Left renal cortex interstitium (tissue), 4 donors: ENCODE measurements at places on chromosomes 6 and 20. TPM values are rescaled to one million over a fixed set of nuclear protein-coding genes. Genes with fewer than 3 reads are reported as not detected.

Gene IL20RA
- polyA plus RNA-seq, result 1.6 TPM

Gene CTAGE9
- 0.40 TPM for polyA plus RNA-seq

Gene RGS17
- polyA plus RNA-seq, result 3.2 TPM

Gene SEMG1
- not detected for polyA plus RNA-seq

Gene DEFB132
- polyA plus RNA-seq, result not detected

Gene IMPG1
- polyA plus RNA-seq, result 3.3 TPM

Gene MAP7
- polyA plus RNA-seq, result 38.8 TPM

Gene SIRPB2
- 0.43 TPM for polyA plus RNA-seq

Gene LHFPL5
- polyA plus RNA-seq, result not detected

Gene RAB23
- 44.5 TPM for polyA plus RNA-seq

Gene FERMT1
- polyA plus RNA-seq, result 4.5 TPM

- no peak for DNase-seq
These were observed 277.9 kb upstream of the IRAK1BP1 start for GRCh38 chr6:78589436-78589835.

DNA sequence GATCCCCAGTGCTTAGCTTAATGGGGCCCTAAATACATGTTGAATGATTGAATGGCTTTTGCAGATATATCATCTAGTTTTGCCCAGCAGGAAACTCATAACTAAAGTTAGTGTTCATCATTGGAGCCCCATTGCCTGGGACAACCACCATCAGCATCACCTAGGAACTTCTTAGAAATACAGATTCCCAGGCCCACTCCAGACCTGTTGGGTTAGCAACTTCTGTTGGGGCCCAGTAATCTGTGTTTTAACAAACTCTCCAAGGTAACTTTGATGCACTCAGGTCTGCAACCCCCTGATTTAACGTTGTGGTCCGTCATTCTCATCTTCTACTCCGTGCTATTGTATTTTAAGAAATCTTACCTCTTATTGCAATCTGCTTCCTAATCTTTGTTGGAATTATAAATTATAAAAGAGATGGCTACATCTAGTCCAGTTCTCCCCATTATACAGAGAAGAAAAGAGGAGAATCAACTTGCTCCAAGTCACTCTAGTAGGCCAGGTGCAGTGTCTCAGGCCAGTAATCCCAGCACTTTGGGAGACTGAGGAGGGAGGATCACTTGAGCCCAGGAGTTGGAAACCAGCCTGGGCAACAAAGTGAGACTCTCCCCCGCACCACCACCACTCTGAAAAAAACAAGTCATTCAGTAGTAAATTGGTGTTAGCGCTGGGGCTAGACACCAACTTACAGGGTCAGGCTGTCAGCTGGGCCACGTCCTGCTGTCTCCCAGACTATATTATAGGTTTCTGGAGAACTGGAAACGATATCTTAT, 13.7 kb downstream of the FOXP4 start:
- DNase-seq, result no peak

DNA sequence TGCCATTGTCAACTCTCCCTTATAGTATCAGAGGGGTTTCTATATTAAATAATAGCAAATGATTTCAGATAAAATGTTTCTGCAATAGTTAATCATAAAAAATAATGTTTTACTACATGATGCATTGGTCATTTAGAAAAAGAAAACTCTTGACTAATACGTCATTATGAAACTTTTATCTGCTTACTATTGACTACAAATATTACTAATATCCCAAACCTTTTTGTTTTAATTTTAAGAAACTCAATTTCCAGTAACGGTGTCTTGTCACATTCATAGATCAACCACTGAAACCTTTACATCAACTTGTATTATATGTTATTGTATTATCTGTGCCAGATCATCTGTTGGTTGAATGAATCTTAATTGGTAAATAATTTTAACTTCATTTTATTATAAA, 482.9 kb upstream of the SLC35B3 start:
- DNase-seq, result no peak

DNA sequence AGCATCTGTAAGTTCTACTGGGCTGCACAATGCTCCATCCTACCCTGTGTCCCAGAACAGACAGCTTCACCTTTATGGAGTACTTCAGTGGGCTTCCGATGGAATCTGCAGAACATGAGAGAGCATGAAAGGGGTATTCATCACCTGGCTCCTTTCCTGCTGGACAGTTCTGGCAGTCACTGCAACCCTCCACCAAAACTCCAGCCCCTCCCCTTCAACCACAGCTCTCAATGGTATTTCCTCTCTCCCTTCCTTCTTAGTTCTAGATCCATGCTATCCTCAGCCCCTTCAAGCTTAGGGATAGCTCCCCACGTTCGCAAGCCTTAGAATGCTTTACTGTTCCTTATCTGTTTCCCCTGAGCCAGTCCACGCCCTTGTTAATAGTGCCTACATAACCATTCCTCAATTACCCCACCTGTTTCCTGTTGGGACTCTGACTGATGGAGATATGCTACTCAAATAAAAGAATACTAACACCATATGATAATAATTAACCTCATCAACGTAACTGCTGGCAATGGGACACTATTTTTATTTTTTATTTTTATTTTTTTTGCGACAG, 26.8 kb downstream of the TRAM2 start:
- no peak for DNase-seq

- no peak for DNase-seq
These were observed 35.6 kb downstream of the RIOK1 start for GRCh38 chr6:7424967-7425807.

GRCh38 chr6:159422041-159422984, 253.1 kb downstream of the FNDC1 start:
- DNase-seq, result no peak

DNA sequence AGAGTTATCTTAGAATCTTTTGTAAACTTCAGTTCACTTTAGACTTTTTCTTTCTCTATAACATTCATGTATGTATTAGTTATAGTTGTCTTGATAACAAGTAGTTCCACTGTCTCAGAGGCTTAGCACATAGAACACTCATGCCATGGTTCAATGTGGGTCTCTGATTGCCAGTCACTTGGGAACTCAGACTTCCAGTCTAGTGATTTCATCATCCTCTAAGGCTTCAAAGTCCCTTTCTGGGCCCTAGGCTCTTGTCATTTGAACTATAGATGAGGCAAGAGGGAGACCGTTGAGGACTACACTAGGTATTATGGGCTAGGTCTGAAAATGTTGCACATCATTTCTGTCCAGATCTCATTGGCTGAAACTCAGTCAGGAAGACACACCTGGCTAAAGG, 8.4 kb upstream of the EEF1E1 start:
- no peak for DNase-seq

DNA sequence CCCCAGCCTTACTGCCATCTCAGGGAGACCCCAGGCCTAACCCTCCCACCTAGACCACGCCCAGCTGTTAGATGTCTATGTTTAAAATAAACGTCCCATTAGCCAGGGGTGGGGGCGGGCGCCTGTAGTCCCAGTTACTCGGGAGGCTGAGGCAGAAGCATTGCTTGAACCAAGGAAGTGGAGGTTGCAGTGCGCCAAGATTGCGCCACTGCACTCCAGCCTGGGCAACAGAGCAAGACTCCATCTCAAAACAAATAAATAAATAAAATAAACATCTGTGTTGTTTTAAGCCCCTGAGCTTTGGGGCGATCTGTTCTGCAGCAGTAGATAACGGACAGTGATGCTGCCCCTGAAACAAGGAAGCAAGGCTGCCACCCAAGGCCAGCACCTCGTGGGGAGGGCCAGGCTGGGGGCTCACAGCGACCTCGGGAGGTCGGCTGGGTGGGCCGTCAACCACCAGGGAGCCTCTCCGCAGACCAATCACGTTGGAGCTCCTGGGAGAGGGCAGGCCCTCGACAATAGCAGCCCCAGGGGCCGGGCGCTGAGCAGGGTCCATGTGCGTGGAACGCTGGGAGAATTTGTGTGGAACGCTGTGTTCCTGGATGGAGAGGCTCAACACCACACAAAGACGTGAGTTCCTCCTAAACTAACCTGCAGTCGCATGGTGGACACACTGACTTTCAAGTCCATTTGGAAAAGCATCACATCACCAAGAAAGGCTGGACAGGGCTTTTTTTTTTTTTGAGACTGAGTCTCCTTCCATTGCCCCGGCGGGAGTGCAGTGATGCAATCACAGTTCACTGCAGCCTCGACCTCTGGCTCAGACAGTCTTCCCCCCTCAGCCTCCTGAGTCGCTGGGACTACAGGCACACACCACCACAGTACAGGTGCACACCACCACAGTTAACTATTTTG, 1.0 kb upstream of the HELZ2 start:
- DNase-seq, result no peak

DNA sequence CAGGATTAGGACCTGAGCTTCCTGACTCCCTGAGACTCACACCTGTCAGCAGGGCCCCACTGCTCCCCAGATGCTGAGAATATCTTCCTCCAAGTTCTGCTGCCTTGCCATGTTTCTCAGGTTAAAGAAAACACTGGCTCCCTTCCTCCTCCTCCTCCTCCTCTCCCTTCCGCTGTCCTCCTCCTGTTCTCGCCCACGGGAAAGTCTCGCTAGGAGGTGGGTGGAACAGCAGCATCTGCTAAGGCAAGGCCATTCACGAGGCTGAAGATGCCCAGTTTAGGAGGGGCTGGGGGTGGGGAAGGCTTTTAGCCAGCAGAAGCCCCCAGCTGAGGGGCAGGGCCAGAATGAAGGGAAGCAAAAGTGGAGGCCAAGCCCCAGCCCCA, 23.8 kb downstream of the KCNK15 start:
- DNase-seq, result no peak

DNA sequence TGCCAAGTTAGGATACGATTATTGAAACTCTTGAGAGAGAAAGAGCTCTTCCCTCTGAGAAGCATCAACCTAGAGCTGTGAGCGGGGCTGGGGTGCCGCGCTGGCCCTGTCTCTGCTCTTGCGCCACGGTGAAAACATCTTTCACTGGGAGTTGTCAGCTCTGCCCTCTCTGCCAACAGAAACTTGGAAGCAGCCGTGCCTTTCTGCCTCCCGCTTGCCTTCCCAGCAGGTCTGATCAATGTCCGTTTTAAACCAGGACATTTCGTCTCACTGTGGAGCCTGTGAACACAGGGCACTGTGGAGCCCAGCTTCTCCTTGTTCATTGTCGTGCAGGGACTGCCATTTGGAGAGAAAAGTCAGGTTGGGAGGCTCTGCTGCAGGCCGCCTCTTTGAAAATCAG, 249.2 kb upstream of the PMEPA1 start:
- DNase-seq, result no peak

DNA sequence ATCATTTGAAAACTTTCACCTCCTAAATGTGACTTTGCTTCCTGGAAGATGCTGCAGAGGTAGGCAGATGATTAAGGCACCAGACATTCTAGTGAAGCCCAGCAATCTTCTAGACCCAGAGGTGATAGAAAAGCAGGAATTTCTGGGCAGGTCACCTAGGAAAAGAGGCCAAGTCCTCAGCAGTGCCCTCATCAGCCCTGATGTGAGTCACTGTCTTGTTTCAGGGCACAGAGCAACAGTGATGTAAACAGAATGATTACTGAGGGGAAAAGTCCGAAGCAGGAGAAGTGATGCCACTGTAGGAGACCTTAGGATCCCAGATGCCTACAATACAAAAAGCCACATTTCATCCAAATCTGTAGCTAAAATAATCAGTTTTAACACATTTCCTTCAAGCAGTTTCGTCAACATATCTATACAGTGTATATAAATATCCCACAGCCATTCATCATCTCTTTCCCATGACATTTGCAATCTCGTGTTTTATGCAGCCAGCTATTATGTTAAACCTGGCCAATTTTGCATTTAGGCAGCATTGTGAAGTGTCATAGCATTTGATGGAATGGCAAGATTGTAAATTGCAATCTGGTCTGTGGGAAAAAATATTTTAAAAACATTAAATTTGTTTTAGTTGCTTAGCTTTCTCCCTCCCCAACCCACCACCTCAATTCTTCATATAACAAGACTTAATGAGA, 401.2 kb upstream of the RNF217 start:
- DNase-seq, result no peak

- DNase-seq, result no peak
These were observed 136.7 kb downstream of the MAP3K4 start for GRCh38 chr6:161128230-161128629.

DNA sequence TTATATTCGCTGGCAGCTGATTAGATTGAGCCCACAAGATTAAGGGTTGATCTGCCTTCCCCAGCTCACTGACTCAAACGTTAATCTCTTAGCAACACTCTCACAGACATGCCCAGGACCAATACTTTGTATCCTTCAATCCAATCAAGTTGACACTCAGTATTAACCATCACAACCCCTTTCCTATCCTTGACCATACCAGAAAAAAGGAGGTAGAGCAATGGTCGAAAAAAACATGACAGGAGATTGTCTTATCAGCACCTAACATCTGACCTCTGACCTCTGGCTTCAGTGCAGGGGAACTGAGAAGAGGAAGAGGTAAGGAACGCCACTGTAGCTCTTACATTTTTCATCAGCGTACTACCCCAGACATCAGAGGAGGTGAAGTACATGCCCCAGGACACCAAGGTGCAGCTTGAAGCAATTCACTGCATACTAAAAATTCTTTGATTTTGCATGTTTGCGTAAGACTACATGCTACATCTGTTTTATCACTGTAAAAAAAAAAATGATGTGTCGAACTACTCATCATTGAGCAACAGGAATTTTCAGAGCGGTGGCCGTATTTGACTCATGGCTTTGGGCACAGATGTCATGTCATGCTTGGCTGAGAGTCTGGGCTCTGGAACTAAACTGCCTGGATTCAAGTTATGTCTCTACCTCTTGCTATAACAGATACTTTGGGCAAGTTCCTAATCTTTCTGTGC, 188.0 kb upstream of the TAB2 start:
- no peak for DNase-seq

GRCh38 chr20:9323622-9324021, 190.8 kb upstream of the LAMP5 start:
- no peak for DNase-seq

DNA sequence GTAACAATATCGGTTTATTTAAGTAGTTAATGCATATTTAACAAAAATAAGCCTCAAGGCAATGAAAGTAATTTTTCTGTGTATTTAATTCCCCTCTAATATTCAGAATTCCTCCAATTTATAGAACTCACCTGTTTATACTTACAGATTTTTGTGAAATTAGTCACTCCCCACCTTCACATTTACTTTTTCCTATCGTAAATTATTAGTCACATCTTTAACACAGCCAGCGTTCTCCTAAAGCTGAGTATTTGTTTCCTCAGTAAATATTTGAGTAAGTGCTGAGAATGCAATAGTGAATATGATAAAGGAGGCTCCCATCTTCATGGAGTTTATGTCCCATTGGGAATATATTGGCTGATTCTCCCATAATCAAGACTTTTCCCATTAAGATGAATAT, 88.0 kb downstream of the SYCP2 start:
- no peak for DNase-seq
